ENCODE measurements at places on chromosomes 12 and 14. TPM values are rescaled to one million over a fixed set of nuclear protein-coding genes. Genes with fewer than 3 reads are reported as not detected.

Gene SLC35E3
- 8.5 TPM for total RNA-seq

Gene POTEG
- not detected for total RNA-seq

Gene DLGAP5
- 42.2 TPM for total RNA-seq

Gene OR11H6
- total RNA-seq = not detected

Gene PIWIL1
- not detected for total RNA-seq

Gene HOXC10
- total RNA-seq = not detected

Gene SEL1L
- total RNA-seq = 76.8 TPM

Gene AKAP3
- total RNA-seq = 1.4 TPM

Gene SLC39A2
- 0.24 TPM for total RNA-seq

Data from T-helper 1 cell treated with Interleukin-12 subunit alpha and Interleukin-12 subunit beta and Interleukin-4 antibody, amounts not matched to agents 30 ng/mL and 1 ng/mL, for 36 hours (primary cell).